Breast epithelium (tissue), 4 donors: ENCODE measurements at places on chromosomes 16 and 17. TPM values are rescaled to one million over a fixed set of nuclear protein-coding genes. Genes with fewer than 3 reads are reported as not detected.

- no peak for DNase-seq
These were observed 5.6 kb downstream of the DUS1L start for GRCh38 chr17:82060001-82060380.

DNA sequence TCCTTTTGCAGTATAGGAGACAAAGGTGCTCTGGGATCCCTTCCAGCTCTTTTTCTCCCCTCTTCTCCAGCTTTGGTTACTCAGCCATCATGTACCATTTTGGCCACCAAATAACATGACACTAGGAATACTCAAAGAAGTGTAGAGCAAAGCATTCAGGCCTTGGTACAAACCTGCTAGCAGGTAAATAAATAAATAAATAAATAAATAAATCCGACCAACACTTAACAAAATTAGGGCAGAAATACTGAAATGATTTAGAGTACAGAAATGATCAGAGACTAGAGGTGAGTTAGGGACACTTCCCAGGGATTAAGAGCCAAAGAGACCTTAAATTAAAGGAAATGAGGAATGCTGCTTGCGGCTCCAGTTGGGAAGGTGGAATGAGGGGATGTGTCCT lies 17.7 kb upstream of the ITGB3 start:
- no peak for DNase-seq

DNA sequence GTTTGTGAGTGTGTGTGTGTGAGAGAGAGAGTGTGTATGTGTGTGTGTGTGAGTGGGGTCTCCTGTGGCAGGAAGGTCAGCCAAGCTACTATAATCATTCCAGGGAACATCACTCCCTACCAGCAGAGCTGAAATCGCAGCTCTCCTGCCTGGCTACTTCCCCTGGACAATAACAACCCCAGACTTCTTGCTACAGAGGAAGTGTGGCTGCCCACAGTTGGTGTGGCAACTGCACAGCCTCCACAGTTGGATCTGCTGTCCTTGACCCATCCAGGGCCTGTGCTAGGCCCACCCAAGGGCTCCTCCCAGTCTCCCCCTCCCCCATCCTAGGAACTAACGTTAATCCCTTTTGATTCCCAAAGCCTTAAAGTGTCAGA lies 1.5 kb downstream of the SLC13A5 start:
- DNase-seq, result no peak

- DNase-seq, result no peak
These were observed 87.7 kb downstream of the KCNJ12 start for GRCh38 chr17:21463779-21464407.

GRCh38 chr16:50816901-50817555 lies 75.1 kb downstream of the CYLD start:
- DNase-seq, result no peak

The TK1 gene
- 5.6 TPM for total RNA-seq
